ENCODE measurements at places on chromosomes 5 and 9.

GRCh38 chr9:95993337-95993736, 117.8 kb downstream of the ERCC6L2 start:
- no peak for DNase-seq

DNA sequence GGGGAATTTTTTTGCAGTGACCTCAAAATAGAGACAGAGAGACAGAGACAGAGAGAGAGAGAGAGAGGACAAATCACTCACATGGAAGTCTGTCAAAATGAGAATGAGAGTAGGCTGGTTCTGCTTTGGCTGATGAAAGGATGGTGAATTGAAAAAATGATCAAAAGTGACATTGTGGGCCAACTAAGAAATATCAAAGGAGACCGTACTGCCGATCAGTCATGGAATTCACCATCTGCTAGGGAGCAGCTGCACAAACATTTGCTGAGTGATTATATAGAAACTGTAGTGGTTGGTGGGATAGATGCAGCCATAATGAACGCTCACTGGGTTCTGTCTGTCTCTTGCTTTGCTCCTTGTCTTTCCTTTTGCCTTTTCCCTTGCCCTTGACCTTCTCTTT, 476.6 kb upstream of the SGCD start:
- no peak for DNase-seq

DNA sequence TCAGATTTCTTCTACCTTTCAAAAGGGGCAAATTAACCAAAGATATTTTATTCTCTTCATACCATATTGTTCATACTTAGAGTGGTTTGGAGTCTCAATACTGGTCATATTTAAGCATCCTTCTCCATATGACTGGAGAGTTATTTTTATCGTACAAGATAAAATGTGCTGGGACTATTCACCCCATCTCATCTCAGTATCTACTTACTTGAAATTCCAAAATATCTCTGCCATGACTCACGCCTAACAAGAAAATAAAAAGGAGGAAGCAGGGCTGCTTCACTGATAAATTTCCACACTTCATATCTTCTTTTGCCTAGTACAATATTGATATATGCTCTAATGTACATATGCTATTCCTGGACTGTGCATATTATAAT, 277.9 kb upstream of the CDH9 start:
- no peak for DNase-seq

DNA sequence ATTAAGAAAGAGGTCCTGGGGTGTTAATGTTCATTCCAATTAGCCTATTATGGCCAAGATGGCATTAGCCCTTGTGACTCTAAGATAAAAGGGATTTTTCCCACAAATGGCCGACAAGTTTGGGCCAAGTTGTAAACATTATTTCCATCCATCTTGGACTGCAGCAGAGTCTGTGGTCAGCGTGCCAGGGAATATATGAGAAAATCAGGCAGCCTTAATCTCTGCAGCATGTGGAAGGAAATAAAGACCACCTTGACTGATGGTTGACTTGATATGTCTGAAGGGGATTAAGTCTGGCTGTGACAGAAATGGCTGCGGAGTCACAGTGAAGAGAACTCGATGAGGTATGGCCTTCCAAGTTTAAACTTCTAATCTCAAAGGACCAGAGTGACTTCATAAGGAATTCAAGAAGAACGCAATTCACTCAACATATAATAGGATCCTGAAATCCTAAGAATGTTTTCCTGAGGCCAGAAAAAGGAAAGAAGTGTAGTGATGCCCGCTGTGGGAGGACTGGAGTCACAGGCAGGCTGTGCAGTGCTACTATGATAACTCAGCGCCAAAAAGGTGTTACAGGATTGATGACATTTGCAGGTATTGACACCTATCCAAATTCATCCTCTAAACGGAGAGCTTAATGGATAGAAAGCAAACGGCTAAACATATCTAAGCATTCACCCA, 287.1 kb downstream of the SEC61B start:
- no peak for DNase-seq

- DNase-seq, result no peak
Observed at GRCh38 chr5:98588215-98588614, 185.2 kb upstream of the RGMB start.

DNA sequence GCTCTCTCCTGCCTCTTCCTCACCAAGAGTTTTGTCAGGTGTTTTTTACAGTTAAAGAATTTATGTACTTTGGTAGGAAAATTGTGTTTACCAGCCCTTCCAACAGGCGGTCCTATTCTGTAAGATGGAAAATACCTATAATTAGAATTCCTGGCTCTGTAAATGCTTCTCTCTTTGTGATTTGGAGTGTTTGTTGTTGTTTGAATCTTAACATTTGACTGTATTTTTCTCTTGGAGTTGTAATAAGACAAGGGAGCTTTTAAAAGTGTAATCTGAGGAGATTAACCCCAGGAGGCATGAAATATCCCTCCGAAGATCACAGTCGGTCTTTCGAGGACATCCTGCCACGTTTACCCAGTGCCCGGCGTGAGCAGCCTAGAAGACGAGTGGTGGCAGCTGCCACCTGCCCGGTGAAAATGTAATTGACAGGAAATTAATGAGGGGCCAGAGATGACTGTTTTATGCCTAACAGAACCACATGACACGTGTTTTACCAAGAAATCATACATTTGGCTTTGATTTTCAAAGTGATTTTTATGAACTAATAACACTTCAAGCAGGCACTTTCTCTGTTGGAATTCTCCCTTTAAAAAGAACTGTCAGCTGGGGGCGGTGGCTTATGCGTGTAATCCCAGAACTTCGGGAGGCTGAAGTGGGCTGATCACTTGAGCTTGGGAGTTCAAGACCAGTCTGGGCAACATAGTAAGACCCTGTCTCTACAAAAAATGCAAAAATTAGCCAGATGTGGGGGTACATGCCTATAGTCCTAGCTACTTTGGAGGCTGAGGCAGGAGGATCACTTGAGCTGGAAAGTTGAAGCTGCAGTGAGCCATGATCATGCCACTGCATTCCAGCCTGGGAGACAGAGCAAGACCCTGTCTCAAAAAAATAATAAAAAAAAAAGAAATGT, 20.0 kb downstream of the ANKRD33B start:
- no peak for DNase-seq

GRCh38 chr5:159644053-159644452, 272.2 kb upstream of the ADRA1B start:
- no peak for DNase-seq

GRCh38 chr5:27242258-27242626, 203.9 kb upstream of the CDH9 start:
- no peak for DNase-seq

GRCh38 chr9:115597330-115597895, 479.5 kb upstream of the TNC start:
- DNase-seq, result no peak

DNA sequence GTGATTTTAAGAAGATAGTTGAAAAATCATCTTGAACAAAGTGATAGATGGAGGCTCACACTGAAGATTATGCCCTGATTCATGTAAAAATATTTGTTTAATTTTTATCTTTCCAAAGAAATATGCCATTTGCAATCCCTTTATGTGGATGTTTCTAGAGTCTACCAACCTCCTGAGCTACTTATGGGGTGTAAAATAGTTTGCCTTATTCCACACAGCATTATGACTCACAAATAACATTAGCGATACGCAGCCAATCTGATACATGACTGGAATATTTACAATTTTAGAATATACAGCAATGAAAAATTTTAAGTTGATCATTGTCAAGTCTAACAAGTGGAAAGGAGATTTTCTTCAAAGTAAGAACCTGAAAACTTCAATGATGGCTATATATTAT, 327.5 kb downstream of the EDIL3 start:
- no peak for DNase-seq

DNA sequence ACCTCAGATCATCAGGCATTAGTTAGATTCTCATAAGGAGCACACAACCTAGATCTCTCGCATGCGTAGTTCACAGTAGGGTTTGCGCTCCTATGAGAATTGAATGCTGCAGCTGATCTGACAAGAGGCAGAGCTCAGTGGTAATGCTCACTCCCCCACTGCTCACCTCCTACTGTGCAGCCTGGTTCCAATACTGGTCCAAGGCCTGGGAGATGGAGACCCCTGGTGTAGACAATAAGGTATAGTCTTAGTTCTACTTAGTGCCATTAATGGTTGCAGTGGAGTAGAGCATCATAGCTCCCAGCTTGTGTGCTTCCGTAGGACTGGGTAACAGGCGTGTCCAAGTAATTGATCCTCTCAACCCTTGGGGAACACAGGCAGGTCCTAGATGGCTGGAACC, 70.4 kb upstream of the ANKRD55 start:
- no peak for DNase-seq

- DNase-seq, result no peak
Observed at GRCh38 chr9:37241340-37241739, 121.0 kb downstream of the ZCCHC7 start.

DNA sequence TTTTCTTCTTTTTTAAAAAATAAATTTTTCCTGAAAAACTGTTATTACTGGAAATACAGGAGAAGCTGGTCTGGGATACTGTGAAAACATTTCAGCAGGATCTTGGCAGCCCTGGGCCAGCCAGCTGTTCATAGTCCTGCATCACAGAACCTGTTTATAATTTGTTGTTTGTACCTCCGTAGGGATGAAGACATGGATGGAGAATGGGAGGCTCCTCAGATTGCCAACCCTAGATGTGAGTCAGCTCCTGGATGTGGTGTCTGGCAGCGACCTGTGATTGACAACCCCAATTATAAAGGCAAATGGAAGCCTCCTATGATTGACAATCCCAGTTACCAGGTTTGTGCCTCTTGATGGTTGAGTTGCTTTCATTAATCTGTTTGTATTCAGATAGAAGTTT, 12.4 kb upstream of the MAML1 start:
- DNase-seq, result no peak

Data from activated naive CD4-positive, alpha-beta T cell (primary cell).